ENCODE measurements at places on chromosomes 1 and 21.

- DNase-seq, result no peak
These were observed 471.3 kb downstream of the CAMTA1 start for GRCh38 chr1:7256526-7256925.

- DNase-seq, result no peak
These were observed 972.2 kb downstream of the TTLL7 start for GRCh38 chr1:83026745-83027144.

DNA sequence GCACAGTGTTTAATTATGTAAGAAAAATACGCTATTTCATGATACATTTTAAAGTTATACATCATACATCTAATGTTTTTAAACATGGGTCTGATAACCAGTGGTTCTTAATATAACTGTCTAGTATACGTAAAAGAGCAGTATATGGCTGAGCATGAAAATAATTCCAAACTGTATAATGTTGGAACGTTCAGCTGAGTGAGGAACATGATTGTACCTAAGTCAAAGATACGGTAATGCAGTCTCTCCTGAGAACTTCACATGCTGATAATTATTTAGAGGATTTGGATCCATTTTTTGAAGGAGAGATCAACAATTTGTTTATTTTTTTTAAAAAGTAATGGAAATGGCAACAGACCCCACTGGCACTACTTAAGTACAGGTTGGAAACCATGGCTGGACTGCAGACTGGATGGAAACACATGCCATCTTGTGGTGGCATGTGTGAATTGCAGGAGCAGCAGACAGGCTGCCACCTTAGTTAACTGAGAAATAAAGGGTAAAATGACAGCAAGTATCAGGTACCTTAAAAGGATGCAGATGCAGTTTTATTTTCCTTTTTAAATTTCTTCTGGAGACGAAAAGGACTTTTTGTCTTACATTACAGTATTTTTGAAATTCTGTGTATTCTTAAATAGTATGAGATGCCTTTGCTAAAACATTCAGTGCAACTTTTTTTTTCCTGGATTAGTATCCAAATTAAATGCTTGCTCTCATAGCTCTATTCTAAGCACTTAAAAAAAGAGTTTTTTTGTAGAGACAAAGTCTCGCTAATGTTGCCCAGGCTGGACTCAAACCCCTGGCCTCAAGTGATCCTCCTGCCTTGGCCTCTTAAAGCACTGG lies 73.8 kb downstream of the MTR start:
- DNase-seq, result peak; percentile 76

GRCh38 chr1:39683591-39684312 lies 7.5 kb downstream of the HPCAL4 start:
- no peak for DNase-seq

DNA sequence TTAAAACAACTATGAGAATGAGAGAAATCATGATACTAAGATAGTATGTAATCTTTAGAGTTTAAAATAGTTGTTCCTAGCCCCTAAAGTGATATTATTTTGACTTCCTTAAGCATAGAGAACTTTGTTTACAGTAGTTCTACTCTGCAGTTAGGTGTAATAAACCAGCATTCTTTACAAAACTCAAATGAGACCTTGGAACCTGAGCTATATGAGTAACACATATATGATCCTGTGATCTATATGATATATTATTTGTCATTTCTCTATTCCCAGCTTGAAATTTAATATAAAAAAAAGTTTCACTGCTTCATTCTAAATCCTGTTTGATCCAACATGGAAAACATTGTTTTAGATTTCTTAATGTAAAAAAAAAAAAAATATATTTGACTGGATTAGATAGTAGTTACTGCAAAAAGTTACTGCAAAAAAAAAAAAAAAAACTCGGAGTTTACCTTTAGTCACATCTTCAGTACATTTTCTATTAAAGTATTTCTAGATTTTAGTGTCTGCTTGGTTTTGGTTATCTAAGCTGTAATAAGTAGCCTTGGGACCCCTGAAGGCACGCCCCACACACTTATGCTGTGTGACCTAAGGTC lies 463.8 kb downstream of the USP25 start:
- DNase-seq, result no peak

DNA sequence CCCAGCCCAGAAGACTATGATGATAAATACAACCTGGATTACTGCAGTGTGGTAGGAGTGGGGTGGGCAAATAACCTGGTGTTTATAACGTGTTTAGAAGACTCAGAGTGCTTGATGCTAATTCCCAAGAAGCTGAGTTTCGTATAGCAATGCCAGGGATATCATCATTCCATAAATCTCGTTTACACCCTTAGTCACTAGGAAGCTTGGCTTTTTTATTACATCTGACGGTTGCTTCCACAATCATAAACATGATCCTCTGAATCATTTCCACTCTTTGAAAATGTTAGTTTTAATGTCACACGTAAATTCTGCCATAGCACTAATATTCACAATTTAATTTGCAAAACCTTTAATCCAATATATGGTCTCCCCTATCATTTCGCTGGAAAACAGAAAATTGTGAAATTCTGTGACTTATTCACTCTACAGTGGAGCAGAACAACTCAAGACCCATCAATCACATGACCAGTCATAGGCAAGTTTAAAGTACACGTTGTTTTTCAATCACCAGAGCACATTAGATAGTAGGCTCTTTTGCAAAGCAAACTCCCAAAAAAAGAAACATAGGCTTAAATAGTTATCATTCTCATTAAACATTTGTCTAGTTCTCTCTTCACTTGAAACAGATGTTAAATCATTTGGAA lies 321.0 kb downstream of the LTN1 start:
- peak; percentile 73 for DNase-seq
